ENCODE measurements at places on chromosomes 11 and 22. TPM values are rescaled to one million over a fixed set of nuclear protein-coding genes. Genes with fewer than 3 reads are reported as not detected.

Gene PIH1D2
- total RNA-seq = 1.9 TPM

Gene DNAJB13
- total RNA-seq = under 0.01 TPM

Gene PLET1
- not detected for total RNA-seq

Gene DGCR6L
- 50.0 TPM for total RNA-seq

Gene MYBPC3
- total RNA-seq = not detected

Measured in regular cardiac myocyte (primary cell).